ENCODE measurements at places on chromosomes 16 and 17. TPM values are rescaled to one million over a fixed set of nuclear protein-coding genes. Genes with fewer than 3 reads are reported as not detected.

The KRTAP16-1 gene
- polyA plus RNA-seq, result not detected

The NT5M gene
- 1.6 TPM for polyA plus RNA-seq

The TMC8 gene
- 1.0 TPM for polyA plus RNA-seq

The SBK1 gene
- polyA plus RNA-seq, result 0.03 TPM

The SYNRG gene
- 10.4 TPM for polyA plus RNA-seq

The WIPI1 gene
- 18.5 TPM for polyA plus RNA-seq

The CIBAR2 gene
- polyA plus RNA-seq, result not detected

GRCh38 chr16:30084816-30085159 lies 6.9 kb downstream of the TBX6 start:
- no peaks in the 10 kb centered on the region for H3K4me1 ChIP-seq
- no peak overlapping the region for H3K4me3 ChIP-seq
- no peak overlapping the region for H3K27ac ChIP-seq

GRCh38 chr17:8728971-8729370 lies 15.7 kb downstream of the CCDC42 start:
- H3K4me3 ChIP-seq, result no peak overlapping the region
- H3K27ac ChIP-seq, result no peak overlapping the region
- H3K27me3 ChIP-seq, result no peaks in the 10 kb centered on the region

DNA sequence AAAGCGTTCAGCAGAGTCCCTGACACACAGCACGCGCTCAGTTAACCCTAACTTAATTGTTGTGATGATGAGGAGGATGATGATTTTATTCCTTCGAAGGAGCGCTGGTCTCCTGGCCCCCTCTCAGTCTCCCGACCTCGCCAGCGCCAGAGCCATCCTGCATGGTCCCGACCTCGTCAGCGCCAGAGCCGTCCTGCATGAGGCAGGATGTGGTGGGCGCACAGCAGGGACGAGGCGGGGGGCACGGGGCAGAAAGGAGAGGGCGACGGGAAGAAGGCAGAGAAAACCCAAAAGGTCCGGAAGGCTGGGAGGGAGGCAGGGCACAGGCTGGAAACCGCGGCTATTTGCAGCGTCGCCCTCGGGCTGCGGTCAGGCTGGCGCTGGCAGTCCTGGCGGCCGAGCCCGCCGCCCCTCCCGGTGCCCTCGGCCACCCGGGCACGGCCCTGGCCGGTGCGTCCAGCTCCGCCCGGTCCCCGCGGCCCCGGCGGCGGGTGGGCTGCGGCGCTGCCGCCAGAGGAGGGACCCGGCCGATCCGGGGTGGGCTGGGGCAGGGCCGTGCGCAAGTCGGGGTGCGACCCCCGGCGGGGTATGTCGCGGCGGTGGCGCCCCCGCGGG lies 3.0 kb upstream of the TAC4 start:
- H3K4me3 ChIP-seq, result peak overlapping the region; percentile 84
- H3K27me3 ChIP-seq, result no peaks in the 10 kb centered on the region

DNA sequence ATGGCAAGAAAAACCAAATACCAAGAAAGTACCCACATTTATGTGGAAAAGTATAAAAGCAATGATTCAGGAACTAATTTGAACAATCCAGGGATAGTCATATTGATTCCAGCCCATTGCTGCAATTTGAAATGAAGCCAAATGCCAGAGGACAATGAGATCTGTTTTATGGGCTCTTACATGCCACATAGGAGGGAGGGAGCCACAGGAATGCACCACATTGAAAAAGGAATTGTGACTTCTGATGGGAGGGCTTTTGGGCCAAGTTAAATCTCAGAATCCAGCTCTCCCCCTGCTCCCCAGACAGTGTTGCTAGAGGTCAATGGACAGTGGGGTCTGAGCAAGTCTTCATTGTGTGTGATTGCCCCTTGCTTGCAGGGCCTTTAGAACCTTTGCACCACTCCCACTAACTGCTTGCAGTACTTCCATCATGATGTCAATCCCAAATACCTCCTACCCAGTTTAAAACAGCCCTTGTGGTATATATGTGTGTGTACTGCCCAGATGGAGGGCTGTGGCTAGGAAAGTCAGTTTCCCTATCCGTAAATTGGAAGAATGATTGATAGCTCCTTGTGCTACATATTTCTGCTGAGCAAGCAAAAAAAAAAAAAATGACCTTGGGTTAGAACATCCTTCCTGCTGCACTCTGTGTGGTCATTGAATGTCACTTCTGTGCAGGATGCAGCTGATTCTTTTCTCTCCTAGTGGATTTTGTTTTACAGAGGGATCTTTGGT lies 406.8 kb downstream of the UTP18 start:
- H3K27me3 ChIP-seq, result no peaks in the 10 kb centered on the region
- H3K36me3 ChIP-seq, result no peaks in the 10 kb centered on the region
- no peak overlapping the region for H3K4me3 ChIP-seq
- DNase-seq, result no peak
- no peaks in the 10 kb centered on the region for H3K4me1 ChIP-seq
- no peak overlapping the region for H3K27ac ChIP-seq

DNA sequence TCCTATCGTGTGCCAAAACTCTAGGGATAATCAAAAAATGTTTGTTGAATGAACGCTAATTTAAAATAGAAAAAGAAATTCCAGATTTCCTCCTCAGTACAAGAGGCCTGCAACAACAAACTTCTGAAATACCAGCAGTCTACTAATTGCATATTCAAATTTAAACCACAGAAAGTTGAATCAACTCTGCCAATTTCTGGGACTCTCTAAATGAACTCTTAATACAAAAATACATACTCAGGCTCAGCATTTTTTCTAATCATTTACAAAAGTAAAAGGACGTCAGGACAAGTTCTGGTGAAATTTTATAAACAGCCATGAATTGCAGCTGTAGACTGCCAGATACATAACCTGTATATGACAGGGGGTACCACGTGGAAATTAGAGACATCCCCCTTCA lies 49.0 kb downstream of the KANSL1 start:
- no peak for DNase-seq
- H3K27ac ChIP-seq, result no peak overlapping the region
- no peaks in the 10 kb centered on the region for H3K27me3 ChIP-seq
- H3K36me3 ChIP-seq, result no peaks in the 10 kb centered on the region
- H3K4me3 ChIP-seq, result no peak overlapping the region
- H3K4me1 ChIP-seq, result peaks cover 2% of the 10 kb centered on the region

- no peaks in the 10 kb centered on the region for H3K27me3 ChIP-seq
- DNase-seq, result no peak
- peaks cover 5% of the 10 kb centered on the region for H3K36me3 ChIP-seq
- H3K4me1 ChIP-seq, result no peaks in the 10 kb centered on the region
- no peak overlapping the region for H3K27ac ChIP-seq
Observed at GRCh38 chr17:68433911-68434508, 23.3 kb downstream of the WIPI1 start.

DNA sequence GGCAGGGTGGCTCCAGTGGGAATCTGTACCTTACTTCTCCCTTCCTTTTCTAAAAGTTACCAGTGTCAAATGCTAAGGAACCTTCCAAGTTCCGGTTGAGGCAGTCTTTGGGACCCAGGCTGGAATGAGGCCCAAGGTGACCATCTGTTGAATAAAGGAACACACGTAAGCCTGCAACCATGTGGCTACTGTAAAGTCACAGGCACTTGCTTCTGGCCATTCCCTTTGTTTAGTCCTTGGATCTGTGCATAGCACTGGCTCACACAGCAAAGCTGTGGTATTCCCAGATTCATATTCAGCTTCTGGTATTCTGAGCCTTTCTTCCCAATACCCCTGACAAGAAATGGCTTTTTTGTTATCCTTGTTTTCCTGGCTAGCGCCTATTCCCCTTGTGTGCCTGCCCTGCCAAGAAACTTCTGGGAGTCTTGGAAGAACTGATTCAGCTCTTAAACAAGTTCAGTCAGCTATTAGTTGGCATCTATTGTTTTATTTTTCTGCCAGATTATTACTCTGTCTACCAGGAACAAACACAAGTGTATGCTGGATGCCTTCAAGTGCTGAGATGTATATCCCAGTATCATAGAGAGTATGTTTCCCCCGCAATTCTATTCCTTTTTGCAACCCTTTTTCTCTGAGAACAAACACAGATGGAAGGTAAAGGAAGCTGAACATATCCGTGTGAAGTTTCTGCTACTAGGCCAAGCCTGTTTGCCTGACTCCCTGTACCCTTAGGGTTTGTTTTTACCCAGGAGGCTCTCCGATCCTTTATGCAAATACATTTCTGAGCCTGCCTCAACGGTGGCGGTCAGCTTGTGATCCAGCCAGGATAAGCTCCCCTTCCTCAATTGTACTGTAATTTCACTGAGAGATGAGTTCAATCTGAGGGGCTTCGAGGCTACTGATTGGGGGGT lies 13.2 kb downstream of the TMEM238L start:
- H3K27me3 ChIP-seq, result no peaks in the 10 kb centered on the region
- H3K27ac ChIP-seq, result no peak overlapping the region
- no peak overlapping the region for H3K4me3 ChIP-seq
- H3K4me1 ChIP-seq, result no peaks in the 10 kb centered on the region
- no peaks in the 10 kb centered on the region for H3K36me3 ChIP-seq
- no peak for DNase-seq

GRCh38 chr17:76820561-76820960 lies 47.6 kb upstream of the MGAT5B start:
- no peak overlapping the region for H3K27ac ChIP-seq
- no peak for DNase-seq
- no peak overlapping the region for H3K4me3 ChIP-seq
- no peaks in the 10 kb centered on the region for H3K4me1 ChIP-seq

- H3K36me3 ChIP-seq, result no peaks in the 10 kb centered on the region
- no peaks in the 10 kb centered on the region for H3K27me3 ChIP-seq
- no peaks in the 10 kb centered on the region for H3K4me1 ChIP-seq
- no peak overlapping the region for H3K4me3 ChIP-seq
- DNase-seq, result no peak
Observed at GRCh38 chr16:22937169-22937568, 123.2 kb downstream of the HS3ST2 start.

GRCh38 chr17:6796887-6797490 lies 21.0 kb downstream of the FBXO39 start:
- no peak for DNase-seq
- no peaks in the 10 kb centered on the region for H3K36me3 ChIP-seq
- no peak overlapping the region for H3K4me3 ChIP-seq
- H3K4me1 ChIP-seq, result no peaks in the 10 kb centered on the region
- H3K27ac ChIP-seq, result no peak overlapping the region
- no peaks in the 10 kb centered on the region for H3K27me3 ChIP-seq

Data from aorta (tissue), 5 donors.